ENCODE measurements at places on chromosomes 2 and 18. TPM values are rescaled to one million over a fixed set of nuclear protein-coding genes. Genes with fewer than 3 reads are reported as not detected.

DNA sequence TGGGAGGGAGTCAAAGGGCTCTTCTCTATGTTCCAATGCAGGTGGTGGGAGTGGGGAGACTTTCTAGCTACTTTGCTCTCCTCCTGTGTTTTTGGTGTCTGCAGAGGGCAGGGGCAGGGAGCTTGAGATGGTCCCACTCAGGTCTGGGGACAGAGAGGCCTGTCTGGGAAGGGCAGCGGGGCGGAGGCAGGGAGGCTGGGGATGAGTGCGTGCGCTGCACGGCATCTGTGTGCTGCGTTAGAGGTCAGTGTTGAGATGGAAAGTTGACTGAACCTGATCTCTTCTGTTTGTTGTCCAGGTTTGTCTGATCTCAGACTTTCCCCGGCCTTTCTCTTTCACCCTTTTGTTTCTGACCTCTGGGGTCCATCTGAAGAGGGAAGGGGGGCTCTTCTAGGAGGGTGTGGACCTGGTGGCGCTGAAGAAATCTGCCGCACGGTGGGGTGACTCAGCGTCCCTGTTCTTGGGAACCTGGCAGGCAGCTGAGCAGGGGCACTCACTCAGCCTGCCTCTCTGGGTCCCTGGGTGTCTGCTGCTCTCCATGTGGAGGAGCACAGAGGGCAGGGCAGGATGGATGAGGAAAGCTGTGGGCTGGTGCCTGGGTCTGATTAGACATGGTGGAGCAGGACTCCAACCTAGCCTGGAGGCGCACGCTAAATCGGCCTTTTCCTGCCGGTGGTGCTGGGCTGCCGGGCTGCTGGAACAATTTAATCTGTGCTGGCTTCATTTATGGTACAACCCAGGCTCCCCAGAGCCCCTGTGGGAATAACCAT lies 24.1 kb downstream of the IGFBP2 start:
- DNase-seq: no peak

- no peak for DNase-seq
Measured at GRCh38 chr2:46336283-46336959, 39.2 kb downstream of the EPAS1 start.

CFAP65 gene
- total RNA-seq: not detected

HEATR5B gene
- 36.5 TPM for total RNA-seq

DNA sequence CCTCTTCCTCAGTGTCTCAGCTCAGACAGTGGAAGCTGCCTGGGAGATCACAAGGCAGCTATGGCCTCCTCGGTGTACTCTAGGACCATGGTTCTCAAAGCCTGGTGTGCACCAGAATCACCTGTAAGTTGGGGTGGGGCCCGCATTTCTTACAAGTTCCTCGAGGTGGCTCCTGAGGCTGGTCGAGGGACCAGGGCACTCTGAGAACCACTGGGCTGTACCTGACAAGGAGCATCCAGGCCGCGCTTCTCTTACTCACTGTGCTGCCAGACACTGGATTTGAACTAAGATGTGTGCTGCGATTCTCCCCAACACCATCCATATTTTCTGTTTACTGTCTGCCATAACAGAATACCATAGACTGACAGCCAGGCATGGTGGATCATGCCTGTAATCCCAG lies 59.5 kb downstream of the DIPK1C start:
- DNase-seq: no peak

HIBCH gene
- total RNA-seq: 31.8 TPM

Data from breast epithelium (tissue), 4 donors.